ENCODE measurements at places on chromosomes 11 and 22. TPM values are rescaled to one million over a fixed set of nuclear protein-coding genes. Genes with fewer than 3 reads are reported as not detected.

Gene NRIP3
- 5.3 TPM for total RNA-seq

Gene DUSP8
- total RNA-seq = 2.7 TPM

DNA sequence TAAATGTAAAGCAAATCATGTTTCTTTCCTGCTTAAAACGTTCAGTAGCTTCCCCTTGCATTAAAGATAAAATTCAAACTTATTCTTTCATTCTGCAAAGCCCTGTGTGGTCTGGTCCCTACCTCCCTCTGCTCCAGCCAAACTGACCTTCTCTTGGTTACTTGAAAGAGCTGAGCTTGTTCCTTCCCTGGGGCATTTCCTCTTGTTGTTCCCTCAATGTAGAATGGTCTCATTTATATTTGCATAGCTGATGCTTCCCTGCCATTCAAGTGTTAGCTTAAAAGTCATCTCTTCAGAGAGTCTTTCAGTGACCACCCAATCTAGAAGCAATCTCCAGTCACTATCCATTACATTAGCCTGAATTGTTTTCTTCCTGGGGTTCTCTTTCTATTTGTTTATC lies 1618.5 kb upstream of the TENM4 start:
- no peak overlapping the region for H3K27ac ChIP-seq
- no peak overlapping the region for H3K4me3 ChIP-seq
- no peak for DNase-seq
- no peaks in the 10 kb centered on the region for H3K36me3 ChIP-seq

- no peaks in the 10 kb centered on the region for H3K36me3 ChIP-seq
- no peak overlapping the region for H3K27ac ChIP-seq
- no peak for DNase-seq
Measured at GRCh38 chr11:119776031-119776636, 47.1 kb upstream of the NECTIN1 start.

DNA sequence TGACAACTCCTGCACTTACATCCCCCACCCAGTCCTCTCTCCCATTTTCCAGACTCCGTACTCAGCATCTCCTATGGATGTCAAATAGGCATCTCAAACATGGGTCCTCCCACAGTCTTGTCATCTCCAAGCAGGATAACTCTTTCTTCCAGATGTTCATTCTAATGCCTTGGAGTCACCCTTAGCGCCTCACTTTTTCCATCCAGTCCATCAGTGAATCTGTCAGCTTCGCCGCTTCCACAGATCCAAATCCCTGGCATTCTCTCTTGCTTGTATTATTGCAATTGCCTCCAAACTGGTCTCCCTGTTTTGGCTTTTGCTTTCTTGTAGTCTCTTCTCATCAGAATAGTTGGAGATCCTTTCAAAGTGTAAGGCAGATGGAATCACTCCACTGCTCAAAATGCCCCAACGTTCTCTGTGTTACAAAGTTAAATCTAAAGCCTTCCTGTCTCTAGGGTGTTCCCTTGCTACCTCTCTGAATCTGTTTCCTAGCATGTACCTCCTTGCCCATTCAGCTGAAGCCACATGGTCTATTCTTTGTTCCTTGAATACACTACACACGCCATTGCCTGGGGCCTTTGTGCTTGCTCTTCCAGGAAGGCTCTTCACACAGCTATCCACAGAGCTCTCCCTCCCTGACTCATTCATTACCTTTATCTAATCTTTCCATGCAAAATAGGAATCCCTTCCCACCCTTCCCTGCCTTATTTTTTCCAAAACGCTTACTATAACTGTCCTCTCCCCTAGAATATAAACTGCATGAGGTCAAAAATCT lies 64.8 kb downstream of the UBASH3B start:
- no peaks in the 10 kb centered on the region for H3K36me3 ChIP-seq
- DNase-seq = peak; percentile 6
- no peak overlapping the region for H3K4me3 ChIP-seq
- no peaks in the 10 kb centered on the region for H3K27me3 ChIP-seq
- peaks cover 16% of the 10 kb centered on the region for H3K4me1 ChIP-seq

Gene SLC7A4
- total RNA-seq = not detected

Gene APOBEC3G
- 17.9 TPM for total RNA-seq

DNA sequence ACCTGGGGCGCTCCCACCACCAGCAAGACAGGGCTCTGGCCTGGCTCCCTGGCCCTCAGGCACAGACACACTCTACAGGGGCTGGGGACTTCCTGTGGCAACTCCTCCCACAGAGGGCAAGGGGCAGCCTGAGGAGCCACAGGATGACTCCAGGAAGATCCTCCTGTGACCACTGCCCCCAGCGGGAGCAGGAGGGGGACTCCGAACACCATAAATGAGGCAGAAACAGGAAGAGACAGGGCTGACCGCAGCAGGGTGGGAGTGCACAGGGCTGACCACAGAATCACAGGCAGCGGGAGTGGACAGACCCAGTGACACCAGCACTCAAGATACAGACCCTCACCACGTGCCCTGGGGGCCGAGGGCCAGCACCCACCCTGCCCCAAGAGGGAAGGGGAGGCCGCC lies 10.8 kb downstream of the ARAP1 start:
- DNase-seq = no peak
- H3K36me3 ChIP-seq = no peaks in the 10 kb centered on the region
- no peak overlapping the region for H3K4me3 ChIP-seq
- no peaks in the 10 kb centered on the region for H3K27me3 ChIP-seq
- no peaks in the 10 kb centered on the region for H3K4me1 ChIP-seq

- H3K27ac ChIP-seq = no peak overlapping the region
- peak; percentile 83 for DNase-seq
- H3K4me1 ChIP-seq = peaks cover 4% of the 10 kb centered on the region
Measured at GRCh38 chr22:44625981-44626687, 75.9 kb upstream of the PRR5 start.

DNA sequence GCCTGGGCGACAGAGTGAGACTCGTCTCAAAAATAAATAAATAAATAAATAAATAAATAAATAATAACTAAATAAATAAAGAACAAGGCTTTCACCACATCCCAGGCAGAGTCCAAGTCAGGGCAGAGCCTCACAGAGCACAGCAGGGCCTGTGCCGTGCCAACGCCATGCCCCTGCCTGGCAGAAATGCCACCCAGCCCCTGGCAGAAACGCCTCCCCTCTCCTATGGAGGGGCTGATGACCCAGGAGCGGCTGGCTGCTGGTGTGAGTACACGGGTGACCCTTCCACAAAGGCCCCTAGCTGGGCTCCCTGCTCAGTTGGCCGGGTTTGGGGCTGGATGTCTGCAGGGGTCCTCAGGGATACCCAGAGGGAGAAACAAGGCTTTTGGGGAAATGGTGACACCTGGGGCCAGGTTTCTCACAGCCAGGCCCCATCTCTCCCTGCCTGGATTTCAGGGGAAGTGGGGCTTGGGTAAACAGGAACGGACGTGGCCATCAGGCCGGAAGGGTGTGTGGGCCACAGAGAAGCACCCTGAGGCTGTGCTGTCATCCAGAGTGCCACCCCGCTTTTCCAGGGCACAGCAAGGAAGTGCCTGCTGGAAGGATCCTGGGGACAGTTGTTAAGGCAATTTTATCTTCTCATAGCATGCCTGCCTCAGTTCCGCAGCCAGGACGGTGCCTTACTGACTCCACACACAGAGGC lies 5.1 kb downstream of the BID start:
- peaks cover 15% of the 10 kb centered on the region for H3K4me1 ChIP-seq
- H3K27me3 ChIP-seq = no peaks in the 10 kb centered on the region
- no peak overlapping the region for H3K27ac ChIP-seq
- DNase-seq = no peak
- no peak overlapping the region for H3K4me3 ChIP-seq

DNA sequence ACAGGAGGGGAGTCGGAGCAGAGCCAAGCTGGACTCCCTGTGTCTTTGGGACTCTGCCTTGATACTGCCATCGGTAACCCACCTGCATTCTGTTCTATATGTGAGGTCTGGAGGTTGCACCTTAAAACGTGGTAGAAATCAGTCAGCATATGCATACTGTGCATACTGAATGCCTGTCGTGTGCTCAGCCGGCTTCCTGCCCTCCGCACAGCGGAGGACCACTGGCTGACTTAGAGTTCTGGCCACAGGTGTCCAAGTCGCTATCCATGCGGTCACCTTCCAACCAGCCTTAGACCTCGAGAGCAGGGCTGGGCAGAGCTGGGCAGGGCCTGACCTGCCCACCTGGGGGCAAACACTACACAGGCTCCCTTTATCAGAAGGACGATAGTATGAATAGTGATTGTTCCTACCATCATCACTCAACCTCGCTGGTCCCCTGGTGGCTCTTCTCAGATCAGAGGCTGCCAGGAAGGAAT lies 3.8 kb downstream of the TBC1D10C start:
- H3K36me3 ChIP-seq = no peaks in the 10 kb centered on the region
- no peak overlapping the region for H3K4me3 ChIP-seq
- no peak overlapping the region for H3K27ac ChIP-seq
- DNase-seq = no peak
- peaks cover 51% of the 10 kb centered on the region for H3K27me3 ChIP-seq
- peaks cover 5% of the 10 kb centered on the region for H3K4me1 ChIP-seq

GRCh38 chr11:9249252-9249651 lies 15.9 kb downstream of the DENND5A start:
- H3K27ac ChIP-seq = no peak overlapping the region
- no peaks in the 10 kb centered on the region for H3K27me3 ChIP-seq
- DNase-seq = no peak
- no peak overlapping the region for H3K4me3 ChIP-seq

Gene CRYBB3
- not detected for total RNA-seq

DNA sequence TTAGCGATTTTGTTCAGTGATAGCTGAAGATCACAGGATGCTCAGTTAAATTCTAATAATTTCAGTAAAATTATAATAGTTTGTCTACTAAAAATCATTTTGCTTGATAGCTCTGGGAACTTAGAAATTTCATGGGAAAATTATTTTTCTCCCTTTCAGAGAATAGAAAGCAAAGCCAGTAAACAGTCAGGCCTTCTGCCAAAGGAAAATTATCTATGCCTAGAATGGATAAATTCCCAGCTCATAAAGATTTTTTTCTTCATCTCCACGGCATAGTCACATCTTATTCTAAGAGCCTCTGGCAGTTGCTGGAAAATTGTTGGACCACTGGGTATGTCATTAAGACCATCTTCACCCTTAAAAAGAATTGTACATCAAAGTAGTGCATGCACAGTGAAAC lies 169.6 kb upstream of the ANO3 start:
- no peaks in the 10 kb centered on the region for H3K27me3 ChIP-seq
- no peak overlapping the region for H3K4me3 ChIP-seq

Gene PDGFB
- 3.1 TPM for total RNA-seq

GRCh38 chr11:17406082-17406817 lies 17.8 kb upstream of the KCNJ11 start:
- H3K27me3 ChIP-seq = no peaks in the 10 kb centered on the region
- peak overlapping the region; percentile 37 for H3K27ac ChIP-seq
- no peak for DNase-seq
- no peak overlapping the region for H3K4me3 ChIP-seq
- peaks cover 14% of the 10 kb centered on the region for H3K4me1 ChIP-seq
- no peaks in the 10 kb centered on the region for H3K36me3 ChIP-seq

- H3K27me3 ChIP-seq = no peaks in the 10 kb centered on the region
- DNase-seq = peak; percentile 10
- H3K27ac ChIP-seq = no peak overlapping the region
- no peaks in the 10 kb centered on the region for H3K36me3 ChIP-seq
Measured at GRCh38 chr22:17733466-17733865, 40.8 kb downstream of the BID start.

- H3K4me3 ChIP-seq = no peak overlapping the region
- no peaks in the 10 kb centered on the region for H3K36me3 ChIP-seq
- no peak for DNase-seq
- H3K27me3 ChIP-seq = no peaks in the 10 kb centered on the region
Measured at GRCh38 chr22:21074102-21074715, 28.5 kb downstream of the LRRC74B start.

- no peaks in the 10 kb centered on the region for H3K27me3 ChIP-seq
- peaks cover 2% of the 10 kb centered on the region for H3K36me3 ChIP-seq
- peak overlapping the region; percentile 96 for H3K4me3 ChIP-seq
- no peak for DNase-seq
- peak overlapping the region; percentile 98 for H3K27ac ChIP-seq
Measured at GRCh38 chr22:40855071-40855978, 1.1 kb downstream of the ST13 start.

Gene PAMR1
- 7.8 TPM for total RNA-seq

- H3K36me3 ChIP-seq = no peaks in the 10 kb centered on the region
- no peaks in the 10 kb centered on the region for H3K27me3 ChIP-seq
- no peak overlapping the region for H3K27ac ChIP-seq
- no peak overlapping the region for H3K4me3 ChIP-seq
Measured at GRCh38 chr22:24190159-24190540, 8.9 kb downstream of the SUSD2 start.

Gene C11orf97
- total RNA-seq = not detected

DNA sequence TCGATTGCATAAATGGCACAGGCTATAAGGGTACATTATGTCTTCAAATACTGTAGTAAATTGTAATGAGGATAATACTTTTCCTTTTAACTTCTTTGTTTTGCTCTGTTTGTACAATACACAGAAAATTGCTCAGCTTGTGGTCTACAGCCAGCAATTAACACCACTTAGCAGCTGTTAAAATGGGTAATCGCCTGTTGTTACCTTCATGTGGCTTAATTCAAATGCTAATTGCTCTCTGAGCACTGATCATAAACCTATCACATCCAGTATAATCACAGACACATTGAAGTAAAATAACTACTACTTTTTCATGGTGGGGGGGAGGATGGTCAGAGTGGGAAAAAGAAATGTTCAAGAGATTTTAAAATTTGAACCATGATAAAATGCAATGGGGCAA lies 1164.1 kb upstream of the CNTN5 start:
- H3K4me1 ChIP-seq = no peaks in the 10 kb centered on the region
- H3K36me3 ChIP-seq = no peaks in the 10 kb centered on the region
- no peak for DNase-seq
- no peaks in the 10 kb centered on the region for H3K27me3 ChIP-seq

Gene PIWIL4
- 5.0 TPM for total RNA-seq

GRCh38 chr22:49284056-49284784 lies 543.5 kb downstream of the BRD1 start:
- no peaks in the 10 kb centered on the region for H3K27me3 ChIP-seq
- H3K27ac ChIP-seq = no peak overlapping the region
- no peak overlapping the region for H3K4me3 ChIP-seq
- H3K4me1 ChIP-seq = no peaks in the 10 kb centered on the region
- peak; percentile 48 for DNase-seq

GRCh38 chr11:28690746-28691145 lies 582.6 kb downstream of the METTL15 start:
- no peak for DNase-seq
- no peaks in the 10 kb centered on the region for H3K36me3 ChIP-seq
- H3K4me3 ChIP-seq = no peak overlapping the region
- no peaks in the 10 kb centered on the region for H3K27me3 ChIP-seq
- H3K27ac ChIP-seq = no peak overlapping the region

DNA sequence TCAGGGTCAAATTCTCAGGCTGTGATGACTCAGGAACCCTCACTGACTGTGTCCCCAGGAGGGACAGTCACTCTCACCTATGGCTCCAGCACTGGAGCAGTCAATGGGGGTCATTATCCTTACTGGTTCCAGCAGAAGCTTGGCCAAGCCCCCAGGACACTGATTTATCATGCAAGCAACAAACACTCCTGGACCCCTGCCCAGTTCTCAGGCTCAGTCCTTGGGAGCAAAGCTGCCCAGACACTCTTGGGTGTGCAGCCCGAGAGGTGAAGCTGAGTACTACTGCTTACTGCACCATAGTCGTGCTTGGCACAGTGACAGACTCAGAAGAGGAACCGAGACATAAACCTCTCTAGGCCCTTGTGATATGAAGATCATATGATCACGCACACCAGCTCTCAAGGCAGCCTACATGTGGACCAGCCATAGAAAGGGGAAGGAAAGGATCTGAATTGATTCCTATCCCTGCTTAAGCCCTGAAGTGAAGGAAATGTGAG lies 58.2 kb downstream of the ZNF280B start:
- no peaks in the 10 kb centered on the region for H3K4me1 ChIP-seq
- H3K4me3 ChIP-seq = no peak overlapping the region
- H3K36me3 ChIP-seq = no peaks in the 10 kb centered on the region
- H3K27me3 ChIP-seq = no peaks in the 10 kb centered on the region
- H3K27ac ChIP-seq = no peak overlapping the region

Data from sigmoid colon (tissue), 7 donors.